Esophagus squamous epithelium (tissue), 5 donors: ENCODE measurements at places on chromosomes 13 and 19.

DNA sequence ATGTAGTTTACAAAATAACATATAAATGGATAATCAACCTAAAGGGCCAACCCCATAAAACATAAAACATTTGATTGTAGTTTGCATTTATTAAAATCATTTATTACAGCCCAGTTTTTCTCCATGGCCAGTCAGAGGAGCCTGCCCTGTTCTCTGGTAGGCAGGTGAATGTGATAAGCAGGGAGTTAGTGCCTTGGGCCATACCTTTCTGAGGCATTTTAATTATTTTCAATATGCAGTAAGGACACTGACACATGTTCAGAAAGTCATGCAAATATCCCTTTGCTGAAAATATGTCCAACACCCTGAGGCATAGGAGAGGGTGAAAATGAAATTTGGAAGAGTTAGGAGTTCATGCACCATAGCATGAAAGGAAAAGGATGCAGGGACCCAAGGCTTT lies 242.6 kb upstream of the EDNRB start:
- no peak for DNase-seq

DNA sequence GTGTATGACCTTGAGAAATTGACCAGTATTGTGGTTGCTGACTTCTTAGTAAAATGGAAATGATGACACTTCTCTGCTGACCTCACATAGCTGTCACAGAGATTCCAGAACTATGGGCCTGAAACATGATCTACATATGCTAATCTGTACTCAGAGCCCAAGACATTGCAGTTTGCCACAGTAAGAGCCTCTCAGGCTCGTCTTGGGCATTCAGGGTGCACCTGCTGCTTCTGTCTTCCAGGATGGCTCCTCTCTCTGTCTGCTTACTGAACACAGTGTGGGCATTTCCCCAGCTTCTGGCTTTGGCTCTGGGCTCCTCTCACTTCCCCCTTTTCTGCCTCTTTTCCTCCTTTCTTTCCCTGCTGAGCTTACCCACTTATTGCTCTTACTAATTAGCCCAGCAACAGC lies 22.3 kb upstream of the SLC46A3 start:
- DNase-seq: no peak

- no peak for DNase-seq
Observed at GRCh38 chr19:5113633-5114586, 145.0 kb downstream of the KDM4B start.

DNA sequence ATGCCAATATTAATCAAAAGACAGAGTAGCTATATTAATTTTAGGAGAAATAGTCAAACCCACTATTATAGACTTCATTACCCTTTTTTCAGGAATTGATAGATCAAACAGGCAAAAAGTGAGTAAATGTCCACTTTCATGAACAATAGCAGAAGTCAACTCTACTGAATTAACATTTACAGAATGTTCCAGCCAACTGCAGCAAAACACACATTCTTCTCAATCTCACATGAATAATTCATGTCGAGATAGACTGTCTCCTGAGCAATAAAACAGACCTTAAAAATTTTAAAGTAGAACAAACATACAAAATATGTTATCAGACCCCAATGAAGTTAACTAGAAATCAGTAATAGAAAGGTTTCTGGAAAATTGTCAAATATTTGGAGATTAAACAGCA lies 118.4 kb downstream of the MYO16 start:
- DNase-seq: no peak

GRCh38 chr13:105783261-105783660 lies 752.2 kb downstream of the EFNB2 start:
- DNase-seq: no peak

GRCh38 chr13:109782066-109782822 lies 4.1 kb downstream of the IRS2 start:
- no peak for DNase-seq

DNA sequence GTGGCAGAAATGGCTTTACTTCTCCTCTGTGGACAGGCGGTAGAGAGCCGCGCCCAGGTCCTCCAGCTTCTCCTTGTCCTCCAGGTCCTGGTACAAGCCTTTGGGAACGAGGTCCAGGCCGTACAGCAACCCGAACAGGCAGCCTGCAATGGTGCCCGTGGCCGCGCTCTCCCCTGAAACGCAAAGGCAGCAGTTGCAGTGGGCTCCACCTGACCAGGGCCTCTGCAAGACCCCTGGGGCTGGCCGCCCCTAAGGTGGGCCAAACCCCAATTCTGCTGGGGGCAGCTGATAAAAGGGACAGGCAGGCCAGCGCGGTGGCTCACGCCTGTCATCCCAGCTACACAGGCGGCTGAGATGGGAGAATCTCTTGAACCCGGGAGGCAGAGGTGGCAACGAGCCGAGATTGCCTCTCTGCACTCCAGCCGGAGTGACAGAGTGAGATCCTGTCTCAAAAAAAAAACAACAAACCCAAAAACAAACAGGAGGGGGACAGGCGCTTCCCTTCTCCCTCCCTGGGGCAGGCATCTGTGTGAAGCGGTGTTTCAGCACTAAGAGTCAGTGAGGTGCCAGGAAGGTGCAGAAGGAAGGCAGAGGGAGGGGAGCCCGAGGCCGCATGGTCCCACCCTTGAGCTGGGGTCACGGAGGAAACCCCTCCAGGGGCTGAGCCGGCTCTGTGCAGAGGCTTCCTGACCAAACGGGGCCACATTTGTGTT lies 30.3 kb downstream of the ADPRHL1 start:
- no peak for DNase-seq

- no peak for DNase-seq
Observed at GRCh38 chr13:45162194-45162593, 38.7 kb downstream of the KCTD4 start.

- DNase-seq: no peak
Observed at GRCh38 chr13:45744979-45745378, 42.9 kb downstream of the CBY2 start.

- no peak for DNase-seq
Observed at GRCh38 chr13:40146063-40146462, 490.6 kb downstream of the COG6 start.

DNA sequence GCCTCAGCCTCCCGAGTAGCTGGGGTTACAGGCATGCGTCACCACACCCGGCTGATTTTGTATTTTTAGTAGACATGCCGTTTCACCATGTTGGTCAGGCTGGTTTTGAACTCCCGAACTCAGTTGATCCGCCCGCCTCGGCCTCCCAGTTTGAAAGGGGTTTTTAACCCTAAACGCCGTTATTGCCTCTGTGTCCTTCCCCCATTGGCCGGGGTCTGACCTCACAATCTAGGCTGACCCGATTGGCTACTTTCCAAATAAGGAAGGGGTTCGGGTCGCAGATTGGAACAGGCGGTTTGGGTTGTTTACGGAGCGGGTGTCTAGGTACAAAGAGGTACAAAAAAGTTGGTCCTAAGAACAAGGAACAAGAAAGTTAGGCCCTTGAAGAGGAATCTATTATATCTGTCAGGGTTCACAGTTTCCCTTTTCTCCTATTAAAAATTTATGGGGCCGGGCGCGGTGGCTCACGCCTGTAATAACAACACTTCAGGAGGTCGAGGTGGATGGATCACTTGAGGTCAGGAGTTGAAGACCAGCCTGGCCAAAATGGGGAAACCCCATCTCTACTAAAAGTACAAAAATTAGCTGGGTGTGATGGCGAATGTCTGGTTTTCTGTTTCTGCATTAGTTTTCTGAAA lies 1.0 kb downstream of the ZNF253 start:
- no peak for DNase-seq

GRCh38 chr13:50026788-50027473 lies 11.7 kb downstream of the KCNRG start:
- DNase-seq: no peak

DNA sequence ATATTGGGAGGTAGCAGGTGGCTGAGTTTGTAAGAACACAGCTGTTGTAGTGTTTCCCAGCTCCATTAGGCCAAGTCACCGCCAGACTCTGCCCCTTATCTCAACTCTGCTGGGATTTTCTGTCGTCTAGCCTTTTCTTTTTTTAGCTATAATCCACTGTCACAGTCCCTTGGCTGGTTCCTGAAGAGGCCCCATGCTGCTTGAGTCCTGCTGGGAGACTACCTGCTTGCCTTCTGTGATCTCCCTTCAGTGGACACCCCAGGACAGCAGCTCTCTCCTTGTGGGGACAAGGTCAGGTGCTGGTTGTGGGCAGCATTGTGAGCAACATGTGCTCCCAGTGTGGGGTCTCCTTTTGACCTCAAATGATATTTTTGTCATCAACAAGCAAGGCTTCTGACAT lies 195.0 kb upstream of the ATXN8OS start:
- DNase-seq: no peak

DNA sequence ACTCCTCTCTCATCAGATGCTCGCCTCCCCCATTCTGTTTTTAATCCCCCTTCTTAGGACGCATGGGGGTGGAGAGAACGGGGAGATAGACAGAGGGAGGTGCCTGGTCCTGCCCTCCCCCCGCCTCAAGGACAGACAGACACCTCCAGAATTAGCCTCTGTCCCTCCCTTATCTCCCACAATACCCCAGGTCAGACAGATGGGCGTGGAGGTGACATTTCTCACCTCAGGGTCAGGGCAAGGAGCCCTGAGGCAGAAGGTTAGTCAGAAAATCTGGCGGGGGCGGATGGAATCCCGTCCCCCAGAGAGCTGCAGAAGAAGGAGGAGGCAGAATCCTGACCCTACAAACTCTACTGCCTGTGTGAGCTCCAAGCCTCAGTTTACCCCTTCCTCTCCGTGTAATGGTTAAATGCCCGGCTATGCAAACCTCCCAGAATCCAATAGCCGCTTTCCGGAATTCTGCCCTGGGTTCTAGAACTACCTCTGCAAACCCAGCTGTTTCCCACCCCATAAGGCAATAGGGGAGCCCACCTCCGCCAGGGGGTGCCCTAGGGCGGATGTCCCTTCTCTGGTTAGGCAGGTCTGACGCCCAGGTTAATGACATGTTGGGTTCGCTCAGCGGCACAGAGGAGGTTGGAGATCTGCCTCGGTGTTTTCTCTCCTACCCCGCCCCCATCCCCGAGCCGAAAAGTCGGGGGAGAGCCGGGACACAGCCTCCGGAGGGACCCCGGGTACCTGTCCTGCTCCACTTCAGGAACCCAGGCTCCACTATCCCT lies 900 bp downstream of the PPP1R13L start:
- DNase-seq: no peak

- no peak for DNase-seq
Observed at GRCh38 chr19:45340232-45340898, at the start of gene KLC3. Gene KLC3, plus strand, starts transcription at chr19:45340750. Its CDS starts 4,792 bp downstream, at chr19:45345542.

DNA sequence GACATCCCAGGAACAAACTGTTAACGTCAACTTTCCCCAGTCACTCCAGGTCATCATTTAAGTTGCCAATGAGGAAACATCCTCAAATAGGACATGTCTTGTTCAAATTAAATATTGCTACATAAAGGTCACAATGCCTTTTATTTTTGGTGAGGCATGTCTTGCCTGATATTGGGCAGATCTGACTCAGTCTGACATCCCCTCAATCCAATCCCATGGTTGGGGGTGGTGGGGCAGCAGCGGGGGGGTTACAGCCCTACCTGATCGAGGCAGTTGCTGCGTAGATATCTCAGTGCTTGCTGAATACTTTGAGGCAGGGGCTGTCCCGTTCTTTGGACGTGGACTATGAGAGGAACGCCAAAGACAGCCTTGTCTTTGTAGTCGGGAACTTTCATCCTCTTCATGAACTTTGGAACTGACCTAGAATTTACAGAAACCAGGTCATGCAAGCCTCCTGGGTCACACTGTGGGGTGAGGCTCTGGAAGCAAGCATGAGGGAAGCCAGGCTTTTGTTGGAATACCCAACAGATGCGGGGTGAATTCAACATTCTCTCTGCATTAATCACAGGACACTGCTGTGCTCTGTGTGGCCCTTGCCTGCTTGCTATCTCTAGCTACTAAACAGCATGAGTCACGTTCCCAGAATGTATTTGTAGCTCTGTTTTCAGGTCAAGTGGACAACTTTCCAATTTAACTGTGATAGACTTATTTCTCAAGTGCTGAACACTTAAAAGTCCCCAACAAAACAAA lies 109.8 kb downstream of the KL start:
- no peak for DNase-seq

DNA sequence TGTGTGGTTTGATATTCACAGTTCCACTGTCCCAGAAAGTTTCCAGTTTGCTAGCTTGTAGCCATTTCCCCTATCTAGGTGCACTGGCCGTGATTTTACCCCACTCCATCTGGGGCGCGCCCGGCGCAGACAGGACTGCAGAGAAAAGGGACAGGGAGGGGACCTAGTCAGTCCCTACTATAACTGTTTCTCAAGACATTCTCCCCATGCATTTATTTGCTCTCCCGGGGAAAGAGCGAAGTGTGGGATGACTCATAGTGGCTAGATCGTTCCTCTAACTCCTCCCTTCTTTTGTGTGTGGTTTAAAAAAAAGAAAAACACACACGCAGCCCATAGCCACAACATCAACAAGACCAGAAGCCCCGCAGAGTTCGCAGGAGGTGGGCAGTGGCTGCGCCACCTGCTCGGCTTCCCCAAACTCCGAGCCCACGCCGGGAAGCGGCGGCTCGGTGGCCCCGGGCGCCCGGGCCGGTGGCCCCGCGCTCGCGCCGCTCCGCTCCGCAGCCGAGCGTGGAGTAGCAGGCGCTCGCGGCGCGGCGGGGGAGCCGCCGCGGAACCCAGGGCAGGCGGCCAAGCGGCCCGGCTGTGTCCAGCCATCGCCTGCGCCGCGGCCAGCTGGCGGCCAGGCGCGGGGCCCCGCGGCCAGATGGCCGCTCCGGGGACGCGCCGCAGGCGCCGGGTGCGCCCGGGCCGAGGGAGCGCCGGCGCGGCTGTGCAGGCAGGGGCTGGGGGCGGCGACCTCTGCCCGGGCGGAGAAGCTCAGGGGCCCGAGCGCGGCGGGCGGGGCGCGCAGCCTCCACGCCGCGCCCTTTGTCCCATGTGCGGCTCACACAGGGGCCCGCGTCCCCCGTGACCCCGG lies 653 bp downstream of the TMTC4 start:
- no peak for DNase-seq

GRCh38 chr19:16232127-16232526 lies 34.4 kb downstream of the AP1M1 start:
- no peak for DNase-seq

GRCh38 chr19:39382991-39383828 lies 7.7 kb downstream of the PAF1 start:
- DNase-seq: no peak

DNA sequence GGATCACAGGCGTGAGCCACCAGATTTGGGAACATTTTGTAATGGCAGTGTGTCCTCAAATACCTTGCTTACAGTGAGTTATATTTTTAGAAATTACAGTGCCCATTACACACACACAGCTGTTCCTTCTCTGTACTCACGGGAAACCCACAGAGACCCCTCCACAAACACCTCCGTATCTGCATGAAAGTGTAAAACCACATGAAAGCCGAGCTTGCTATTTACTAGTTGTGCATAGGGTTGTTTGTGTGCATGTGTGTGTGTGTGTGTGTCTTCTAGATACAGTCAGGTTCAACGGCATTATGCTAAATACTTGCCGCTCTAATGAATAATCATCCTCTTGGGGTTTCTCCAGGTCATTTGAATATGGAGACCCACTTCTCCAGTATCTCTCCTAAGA lies 22.3 kb upstream of the LILRA2 start:
- DNase-seq: no peak
